ENCODE measurements at places on chromosomes 5 and 9.

- DNase-seq: no peak
Measured at GRCh38 chr5:8913522-8913921, 632.4 kb downstream of the SEMA5A start.

- no peak for DNase-seq
Measured at GRCh38 chr5:89573345-89573744, 690.4 kb upstream of the MEF2C start.

DNA sequence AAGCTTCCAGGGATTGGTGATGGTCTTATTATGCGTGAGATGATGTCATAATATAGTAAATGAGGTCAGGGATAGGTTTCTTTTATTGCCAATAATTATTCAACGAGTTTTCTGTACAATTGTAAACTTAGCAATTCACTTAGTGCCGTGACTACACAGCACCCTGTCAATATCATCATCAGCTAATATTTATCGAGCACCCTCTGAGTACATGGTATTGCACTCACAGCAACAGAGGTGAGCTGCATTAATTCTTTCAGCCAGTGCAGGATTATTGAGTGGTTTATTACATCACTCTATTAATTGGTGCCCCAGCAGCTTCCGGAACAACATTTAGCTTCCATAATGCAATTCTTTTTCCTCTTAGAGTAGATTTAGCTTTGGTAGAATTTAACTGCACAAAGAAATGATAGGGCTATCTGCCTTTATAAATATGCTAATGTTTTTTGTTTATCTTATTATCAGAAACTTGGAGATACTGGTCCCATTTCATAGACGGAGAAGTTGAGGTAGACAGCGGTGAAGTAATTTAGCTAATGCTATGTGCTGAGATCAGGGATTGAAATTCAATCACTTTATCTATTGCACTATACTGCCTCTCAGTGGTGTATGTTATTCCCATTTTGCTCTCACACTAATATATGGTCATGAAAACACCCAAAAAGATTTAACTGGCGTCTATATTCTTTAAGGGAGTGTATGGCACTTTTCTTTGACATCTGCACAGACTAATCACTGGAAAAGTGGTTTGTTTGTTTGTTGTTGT, 726.1 kb upstream of the WWC1 start:
- DNase-seq: no peak

DNA sequence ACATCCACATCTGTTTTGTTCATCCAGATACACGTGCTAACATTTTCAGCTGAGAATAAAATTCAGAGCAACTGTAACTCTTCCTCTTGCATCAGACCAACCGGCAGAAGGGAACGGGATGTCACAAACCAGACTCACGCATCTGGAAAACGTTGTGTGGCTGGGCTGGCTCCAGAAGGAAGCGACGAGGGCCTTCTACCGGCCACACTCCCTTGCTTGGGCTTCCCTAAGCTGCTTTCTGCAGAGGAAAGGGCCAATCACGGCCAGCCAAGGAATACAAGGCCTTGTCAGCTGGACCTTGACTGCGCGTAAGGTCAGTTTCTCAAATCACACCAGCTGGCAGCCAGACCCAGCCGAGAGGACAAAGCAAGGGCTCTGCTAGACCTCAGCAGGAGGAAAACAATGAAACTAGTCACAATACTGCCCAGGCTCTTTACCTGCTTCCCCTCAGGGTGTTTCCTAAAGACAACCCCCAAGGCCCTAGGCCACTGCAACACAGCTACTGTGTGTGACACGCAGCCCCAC, 106.1 kb downstream of the THBS4 start:
- DNase-seq: no peak

- no peak for DNase-seq
Measured at GRCh38 chr9:131642496-131643083, 97.3 kb downstream of the PRRT1B start.

DNA sequence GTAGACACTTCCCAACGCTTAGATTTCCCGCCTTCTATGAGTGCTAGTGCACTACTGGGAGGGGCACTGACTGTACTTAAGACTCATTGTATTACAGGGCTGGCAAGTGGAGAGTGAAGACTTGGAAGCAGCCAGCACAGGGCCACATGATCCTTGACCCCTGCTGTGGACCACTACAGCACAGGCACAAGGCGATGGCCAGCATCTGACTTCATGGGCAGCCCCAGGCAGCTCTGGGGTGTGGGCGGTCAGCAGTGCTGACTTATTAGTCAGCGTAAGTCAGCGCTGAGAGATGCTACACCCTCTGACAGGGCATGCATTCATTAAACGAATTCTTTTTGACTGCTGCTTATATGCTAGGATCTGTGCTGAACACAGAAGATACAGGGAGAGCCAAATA, 9.3 kb downstream of the SLC46A2 start:
- DNase-seq: no peak

GRCh38 chr5:59724482-59725391, 168.8 kb downstream of the PDE4D start:
- DNase-seq: peak; percentile 3

DNA sequence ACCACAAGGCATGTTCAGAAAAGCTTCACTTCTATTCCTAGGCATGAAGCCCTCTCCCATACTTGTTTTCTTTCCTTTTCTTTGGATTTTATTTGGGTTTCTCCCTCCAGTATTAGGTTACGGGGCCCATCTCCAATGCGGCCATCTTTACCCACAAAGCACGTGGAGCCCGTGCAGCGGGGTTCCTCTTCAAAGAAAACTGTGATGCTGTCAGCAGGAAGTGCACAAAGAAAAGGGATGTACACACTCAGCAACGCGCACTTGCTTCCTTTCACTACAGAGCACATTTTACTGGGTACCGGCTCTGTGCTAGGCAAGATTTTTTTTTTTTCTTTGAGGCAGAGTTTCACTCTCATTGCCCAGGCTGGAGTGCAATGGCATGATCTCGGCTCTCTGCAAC, 106.6 kb downstream of the COL23A1 start:
- no peak for DNase-seq

DNA sequence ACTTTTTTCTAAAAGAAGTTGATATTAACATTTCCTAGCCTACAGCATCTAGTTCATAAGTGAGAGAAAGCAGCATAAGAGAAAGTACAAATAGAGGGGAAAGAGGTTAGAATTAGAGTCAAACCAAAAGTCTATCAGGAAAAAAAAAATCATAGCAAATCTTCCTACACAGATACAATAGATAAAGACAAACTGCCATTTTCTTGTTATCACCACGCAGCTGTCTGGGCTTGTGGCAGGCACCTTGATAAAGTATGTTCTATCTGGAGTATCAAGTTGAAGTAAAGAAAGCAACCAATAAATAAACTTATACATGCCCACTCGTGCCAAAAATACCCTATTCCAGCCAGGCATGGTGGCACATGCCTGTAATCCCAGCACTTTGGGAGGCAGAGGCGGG, 5.3 kb upstream of the NR4A3 start:
- no peak for DNase-seq

- DNase-seq: no peak
Measured at GRCh38 chr5:140207250-140207964, 32.4 kb downstream of the CYSTM1 start.

DNA sequence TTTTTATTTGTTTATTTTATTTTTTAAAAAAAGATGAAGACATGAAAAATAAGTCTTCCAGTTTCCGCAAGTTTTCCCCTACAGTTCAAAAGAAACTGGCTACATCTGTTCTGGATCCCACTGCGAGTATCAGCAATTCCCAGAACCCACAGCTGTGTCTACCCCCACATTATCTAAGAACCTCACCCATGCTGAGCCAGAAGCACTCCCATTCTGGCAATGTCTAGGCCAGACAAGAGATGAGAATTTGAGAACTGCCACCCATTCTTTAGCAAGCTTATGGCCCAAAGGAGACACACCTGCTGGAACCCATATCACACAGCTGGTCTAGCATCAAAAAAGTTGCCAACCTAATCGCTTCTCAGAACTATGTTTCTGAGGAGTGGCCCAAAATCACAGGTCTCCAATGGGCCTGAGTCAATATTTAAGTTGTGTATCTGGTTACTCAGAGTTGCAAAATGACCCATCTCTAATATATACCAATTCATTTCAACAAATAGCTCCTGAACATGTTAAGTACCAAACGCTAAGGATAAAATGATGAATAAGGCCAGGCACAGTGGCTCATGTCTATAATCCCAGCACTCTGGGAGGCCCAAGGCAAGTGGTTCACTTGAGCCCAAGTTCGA, 27.1 kb downstream of the MTMR12 start:
- DNase-seq: no peak

DNA sequence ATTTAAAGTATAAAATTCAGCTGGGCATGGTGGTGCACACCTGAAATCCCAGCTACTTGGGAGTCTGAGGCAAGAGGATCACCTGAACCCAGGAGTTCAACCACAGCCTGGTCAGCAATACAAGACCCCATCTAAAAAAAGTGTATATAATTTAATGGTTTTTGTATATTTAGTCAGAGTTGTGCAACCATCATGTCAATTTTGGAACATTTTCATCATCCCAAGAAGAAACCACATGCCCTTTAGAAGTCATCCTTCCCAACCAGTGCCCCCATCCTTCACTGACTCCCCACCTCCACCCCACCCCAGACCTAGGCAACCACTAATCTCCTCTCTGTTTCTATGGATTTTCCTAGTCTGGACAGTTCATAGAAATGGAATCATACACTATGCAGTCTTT, 18.8 kb upstream of the TEK start:
- no peak for DNase-seq

- no peak for DNase-seq
Measured at GRCh38 chr9:135135171-135135928, 47.9 kb downstream of the OLFM1 start.

- DNase-seq: no peak
Measured at GRCh38 chr5:129120158-129120581, 25.6 kb downstream of the ISOC1 start.

DNA sequence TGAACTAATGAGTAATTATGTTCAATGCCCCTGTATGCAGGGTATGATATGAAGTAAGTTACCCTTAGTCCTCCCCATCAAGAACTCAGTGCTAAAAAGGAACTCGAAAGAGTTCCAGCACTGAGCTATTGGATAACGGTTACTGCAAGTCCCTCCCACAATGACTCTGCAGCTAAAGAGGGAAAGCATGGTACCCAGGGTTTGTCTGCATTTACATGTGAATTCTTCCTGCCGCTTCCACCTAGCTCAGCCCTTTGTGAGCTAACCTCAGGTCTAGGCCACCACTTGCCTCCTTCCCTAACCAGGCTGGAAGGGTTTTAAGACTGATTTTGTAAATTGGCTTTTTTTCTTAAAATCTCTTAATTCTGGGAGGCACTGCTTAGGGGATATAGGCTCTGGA, 376.8 kb downstream of the EBF1 start:
- no peak for DNase-seq

GRCh38 chr5:127421471-127421870, 96.0 kb upstream of the PRRC1 start:
- no peak for DNase-seq

DNA sequence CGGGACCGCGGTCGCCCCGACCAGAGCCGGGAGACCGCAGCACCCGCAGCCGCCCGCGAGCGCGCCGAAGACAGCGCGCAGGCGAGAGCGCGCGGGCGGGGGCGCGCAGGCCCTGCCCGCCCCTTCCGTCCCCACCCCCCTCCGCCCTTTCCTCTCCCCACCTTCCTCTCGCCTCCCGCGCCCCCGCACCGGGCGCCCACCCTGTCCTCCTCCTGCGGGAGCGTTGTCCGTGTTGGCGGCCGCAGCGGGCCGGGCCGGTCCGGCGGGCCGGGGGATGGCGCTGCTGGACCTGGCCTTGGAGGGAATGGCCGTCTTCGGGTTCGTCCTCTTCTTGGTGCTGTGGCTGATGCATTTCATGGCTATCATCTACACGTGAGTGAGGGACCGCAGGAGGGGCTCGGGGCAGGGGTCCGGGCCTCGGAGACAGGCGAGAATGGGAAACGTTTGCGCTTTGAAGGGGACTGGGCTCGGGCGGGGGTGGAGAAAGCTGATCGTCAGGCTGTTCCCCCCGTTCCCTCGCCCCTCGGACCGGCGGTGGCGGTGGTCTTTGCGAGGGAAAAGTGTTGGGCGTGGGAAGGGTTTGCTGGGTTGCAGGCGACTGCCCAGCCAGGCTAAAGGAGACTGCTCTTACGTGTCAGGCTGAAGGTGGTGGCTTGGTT, 457 bp downstream of the UGCG start:
- peak; percentile 39 for DNase-seq

GRCh38 chr9:133168432-133168831, 4.7 kb upstream of the GBGT1 start:
- no peak for DNase-seq

Data from NCI-H1105 (cell line).